ENCODE measurements at places on chromosomes 7 and 10. TPM values are rescaled to one million over a fixed set of nuclear protein-coding genes. Genes with fewer than 3 reads are reported as not detected.

TRIM8 gene
- total RNA-seq, result 25.5 TPM

SPDYE3 gene
- total RNA-seq, result not detected

SLC12A9 gene
- total RNA-seq, result 3.3 TPM

ABCC2 gene
- total RNA-seq, result 0.36 TPM

CNPY1 gene
- not detected for total RNA-seq

GPC2 gene
- 1.4 TPM for total RNA-seq

ADRB1 gene
- not detected for total RNA-seq

SVOPL gene
- total RNA-seq, result not detected

BHLHA15 gene
- total RNA-seq, result not detected

UBE2H gene
- 34.6 TPM for total RNA-seq

NODAL gene
- not detected for total RNA-seq

ABCB4 gene
- total RNA-seq, result not detected

SLC29A4 gene
- total RNA-seq, result 2.5 TPM

CCDC172 gene
- total RNA-seq, result not detected

GPR158 gene
- not detected for total RNA-seq

ADCYAP1R1 gene
- not detected for total RNA-seq

ZNF680 gene
- total RNA-seq, result 3.9 TPM

MCU gene
- 36.2 TPM for total RNA-seq

KIAA1217 gene
- total RNA-seq, result 3.4 TPM

ADCK2 gene
- 7.5 TPM for total RNA-seq

ZNF365 gene
- total RNA-seq, result 2.5 TPM

Measured in IMR-90 (cell line).